Hematopoietic multipotent progenitor cell treated with erythropoietin and hydrocortisone succinate and interleukin-3 and kit ligand, for 15 days (in vitro differentiated cells): ENCODE measurements at places on chromosomes 16 and 17.

- no peak for DNase-seq
Observed at GRCh38 chr16:69732101-69732500, 5.7 kb upstream of the NQO1 start.

DNA sequence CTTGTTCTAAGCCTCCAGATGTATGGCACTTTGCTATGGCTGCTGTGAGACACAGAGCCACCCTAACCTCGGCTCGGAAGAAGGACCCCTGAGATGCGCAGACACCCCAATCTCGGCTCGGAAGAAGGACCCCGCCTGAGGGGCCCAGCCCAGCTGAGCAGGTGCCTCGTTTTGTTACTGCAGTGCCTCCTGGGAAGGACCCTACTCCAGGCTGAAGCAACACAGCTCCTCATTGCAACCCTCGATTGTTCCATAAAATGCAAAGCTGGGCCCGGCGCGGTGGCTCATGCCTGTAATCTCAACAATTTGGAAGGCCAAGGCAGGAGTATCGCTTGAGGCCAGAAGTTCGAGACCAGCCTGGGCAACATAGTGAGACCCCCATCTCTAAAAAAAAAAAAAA is 61.3 kb downstream of the C16orf95 start:
- no peak for DNase-seq

GRCh38 chr16:85522308-85522841 is 90.7 kb upstream of the GSE1 start:
- DNase-seq, result no peak

GRCh38 chr16:80875616-80876015 is 71.2 kb upstream of the CDYL2 start:
- no peak for DNase-seq

DNA sequence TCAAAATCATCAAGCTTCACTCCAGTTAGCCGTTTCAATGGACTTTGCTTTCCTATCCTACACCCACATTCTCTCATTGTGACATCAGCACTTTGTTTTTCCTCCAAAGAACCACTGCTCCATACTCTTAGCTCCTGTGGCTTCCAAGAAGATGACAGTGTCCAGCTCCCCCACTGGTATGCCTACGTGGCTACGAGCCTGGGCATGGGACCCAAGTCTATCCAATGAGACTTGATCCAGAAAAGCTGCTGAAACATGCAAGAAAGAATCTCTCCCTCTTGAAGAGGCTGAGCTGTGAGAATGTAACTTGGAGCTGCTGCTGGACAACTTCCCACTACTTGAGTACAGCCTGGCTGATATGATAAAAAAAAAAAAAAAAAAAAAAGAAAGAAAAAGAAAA is 9.4 kb downstream of the TOX3 start:
- no peak for DNase-seq

DNA sequence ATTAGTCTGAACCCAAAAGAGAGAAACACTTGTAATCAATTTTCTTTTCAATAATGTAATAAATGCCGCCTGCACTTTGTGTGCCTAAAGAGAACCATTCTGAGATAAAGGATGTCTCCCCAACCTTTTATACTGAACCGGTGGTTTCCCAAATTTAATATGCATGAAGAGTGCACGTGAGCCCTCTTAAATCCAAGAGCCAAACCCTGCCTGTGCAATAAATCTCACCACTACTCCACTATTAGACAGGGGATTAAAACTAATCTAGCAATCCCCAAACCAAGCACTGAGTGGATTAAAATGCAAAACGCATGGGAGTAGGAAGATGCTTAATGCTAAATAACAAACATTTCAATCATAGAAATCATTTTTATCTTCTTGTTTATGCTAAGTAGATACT is 351.0 kb upstream of the PSMD7 start:
- no peak for DNase-seq

GRCh38 chr17:47190770-47191169 is 1.7 kb upstream of the CDC27 start:
- DNase-seq, result no peak

DNA sequence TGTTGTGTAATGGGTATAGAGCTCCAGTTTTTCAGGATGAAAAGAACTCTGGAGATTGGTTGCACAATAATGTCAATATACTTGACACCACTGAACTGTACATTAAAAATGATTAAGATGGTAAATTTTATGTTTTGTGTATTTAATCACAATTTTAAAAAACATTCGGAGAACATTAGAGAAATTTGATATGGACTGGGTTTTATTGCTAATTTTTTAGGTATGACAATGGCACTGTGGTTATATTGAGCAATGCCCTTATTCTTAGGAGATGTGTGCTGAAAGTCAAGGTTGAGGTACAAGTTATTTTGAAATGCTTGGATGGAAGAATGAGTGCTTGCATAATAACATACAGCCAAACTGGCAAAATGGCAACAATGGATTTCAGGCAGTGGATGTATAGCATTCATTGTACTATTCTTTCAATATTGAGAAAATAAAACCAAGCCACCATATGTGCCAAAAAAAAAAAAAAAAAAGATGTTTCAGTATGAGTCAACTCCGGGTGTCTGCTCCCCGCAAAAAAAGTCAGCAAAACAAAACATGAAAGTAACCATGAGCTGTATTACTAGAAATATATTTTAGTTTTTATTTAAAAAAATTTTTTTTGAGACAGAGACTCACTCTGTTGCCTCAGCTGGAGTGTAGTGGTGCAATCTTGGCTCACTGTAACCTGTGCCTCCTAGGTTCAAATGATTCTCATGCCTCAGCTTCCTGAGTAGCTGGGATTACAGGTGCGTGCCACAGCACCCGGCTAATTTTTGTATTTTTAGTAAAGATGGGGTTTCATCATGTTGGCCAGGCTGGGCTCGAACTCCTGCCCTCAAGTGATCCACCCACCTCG is 19.8 kb downstream of the HOXB1 start:
- no peak for DNase-seq

- DNase-seq, result no peak
Observed at GRCh38 chr16:87966685-87967185, 15.5 kb downstream of the BANP start.

DNA sequence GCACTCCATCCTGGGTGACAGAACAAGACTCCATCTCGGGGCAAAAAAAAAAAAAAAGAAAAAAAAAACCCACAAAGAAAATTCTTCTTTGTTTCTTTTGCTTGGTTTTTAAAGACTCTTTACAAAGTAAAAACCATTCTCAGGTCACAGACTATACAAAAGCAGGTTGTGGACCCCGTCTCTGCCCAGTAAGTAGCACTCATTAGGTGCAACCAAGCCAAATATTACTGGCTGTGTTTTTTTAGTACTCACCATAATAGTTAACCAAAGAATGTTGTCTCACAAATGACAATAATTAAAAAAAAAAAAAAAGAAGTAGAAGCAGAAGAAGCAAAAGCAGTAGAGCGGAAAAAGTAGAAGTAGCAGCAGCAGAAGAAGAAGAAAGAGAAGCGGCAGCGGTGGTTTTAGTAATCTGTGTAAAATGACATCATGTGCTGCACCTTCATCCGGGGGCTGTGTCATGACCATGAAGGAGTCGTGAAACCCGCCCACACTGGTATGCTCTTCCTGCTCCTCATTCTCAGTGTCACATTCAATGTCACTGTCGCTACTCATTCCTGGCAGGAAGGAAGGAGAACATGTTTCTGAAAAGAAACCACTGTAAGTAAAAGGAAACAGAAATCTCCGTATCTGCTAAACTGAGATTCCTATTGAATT is 105.4 kb downstream of the TRIM37 start:
- DNase-seq, result no peak

DNA sequence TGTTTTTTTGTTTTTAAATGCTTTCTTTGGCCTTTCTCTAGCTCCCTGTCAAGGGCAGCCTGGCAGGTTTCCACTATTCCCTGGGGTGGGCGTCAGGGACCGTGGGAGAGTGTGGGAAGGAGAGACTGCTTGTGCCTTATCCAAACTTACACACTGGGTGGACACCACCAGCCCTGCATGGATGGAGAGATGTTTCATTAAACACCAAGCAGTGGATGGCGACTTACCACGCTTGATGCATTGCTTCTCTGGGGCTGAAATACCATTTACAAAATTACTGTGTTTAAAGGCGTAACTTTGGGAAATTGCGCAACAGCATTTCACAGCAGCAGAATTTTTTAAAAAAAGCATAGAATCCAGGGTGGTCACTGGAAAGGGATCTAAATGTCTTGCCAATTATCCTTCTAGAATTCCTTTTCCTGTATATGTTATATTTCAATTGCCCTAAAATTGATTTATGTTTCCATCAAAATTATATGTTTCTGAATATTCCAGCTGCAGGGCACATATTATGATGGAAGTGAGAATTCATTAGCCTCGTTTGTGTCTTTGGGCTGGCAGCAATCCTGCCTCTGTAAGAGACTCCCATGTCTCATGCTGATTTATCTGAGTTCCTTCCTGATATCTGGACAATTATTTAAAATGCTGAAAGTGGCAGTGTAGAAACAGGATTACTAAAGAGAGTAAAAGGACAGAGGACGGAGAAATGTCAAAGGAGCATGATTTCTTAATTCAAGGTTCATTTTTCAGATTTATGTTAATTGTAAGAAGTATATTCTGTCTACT is 247.3 kb downstream of the GRIN2A start:
- DNase-seq, result no peak

- no peak for DNase-seq
Observed at GRCh38 chr16:72921106-72921505, 126.8 kb downstream of the ZFHX3 start.

GRCh38 chr16:1066584-1067172 is 5.9 kb upstream of the SSTR5 start:
- no peak for DNase-seq

- DNase-seq, result no peak
Observed at GRCh38 chr17:33202021-33202420, 91.1 kb downstream of the ASIC2 start.

DNA sequence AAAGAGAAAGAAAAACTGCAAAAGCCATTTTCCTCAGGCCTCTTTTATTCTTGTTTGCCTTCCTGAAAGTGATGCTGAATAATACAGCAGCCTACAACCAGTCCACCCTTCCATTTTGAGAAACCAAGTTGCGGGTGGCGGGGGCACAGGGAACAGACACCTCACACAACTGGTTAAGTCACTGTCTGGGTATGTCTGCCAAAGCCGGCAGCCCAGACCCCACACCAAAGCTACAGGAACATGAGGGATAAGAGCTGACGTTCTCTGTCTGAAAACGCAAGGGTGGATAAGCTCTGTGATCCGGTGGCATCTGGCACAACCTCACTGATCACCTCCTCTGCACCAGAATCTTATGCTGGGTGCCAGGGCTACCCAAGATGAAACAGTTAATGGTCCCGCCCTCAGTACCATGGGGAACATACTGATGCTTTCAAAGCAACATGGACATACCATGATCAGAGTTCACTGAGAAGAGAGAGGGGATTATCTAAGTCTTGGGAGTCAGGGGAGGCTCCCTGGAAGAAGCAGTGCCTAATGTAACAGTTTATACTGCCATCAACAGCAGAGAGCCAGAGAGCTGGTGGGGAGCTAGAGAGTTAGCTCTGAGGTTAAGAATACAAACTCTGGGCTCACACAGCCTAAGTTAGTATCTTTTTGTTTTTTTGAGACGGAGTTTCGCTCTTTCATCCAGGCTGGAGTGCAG is 53.5 kb downstream of the ERCC4 start:
- DNase-seq, result no peak

- peak; percentile 65 for DNase-seq
Observed at GRCh38 chr17:3843935-3844516, 2.0 kb downstream of the NCBP3 start.

- no peak for DNase-seq
Observed at GRCh38 chr17:55325406-55325805, 60.6 kb downstream of the HLF start.

GRCh38 chr16:50395763-50396710 is 27.2 kb upstream of the BRD7 start:
- DNase-seq, result no peak

DNA sequence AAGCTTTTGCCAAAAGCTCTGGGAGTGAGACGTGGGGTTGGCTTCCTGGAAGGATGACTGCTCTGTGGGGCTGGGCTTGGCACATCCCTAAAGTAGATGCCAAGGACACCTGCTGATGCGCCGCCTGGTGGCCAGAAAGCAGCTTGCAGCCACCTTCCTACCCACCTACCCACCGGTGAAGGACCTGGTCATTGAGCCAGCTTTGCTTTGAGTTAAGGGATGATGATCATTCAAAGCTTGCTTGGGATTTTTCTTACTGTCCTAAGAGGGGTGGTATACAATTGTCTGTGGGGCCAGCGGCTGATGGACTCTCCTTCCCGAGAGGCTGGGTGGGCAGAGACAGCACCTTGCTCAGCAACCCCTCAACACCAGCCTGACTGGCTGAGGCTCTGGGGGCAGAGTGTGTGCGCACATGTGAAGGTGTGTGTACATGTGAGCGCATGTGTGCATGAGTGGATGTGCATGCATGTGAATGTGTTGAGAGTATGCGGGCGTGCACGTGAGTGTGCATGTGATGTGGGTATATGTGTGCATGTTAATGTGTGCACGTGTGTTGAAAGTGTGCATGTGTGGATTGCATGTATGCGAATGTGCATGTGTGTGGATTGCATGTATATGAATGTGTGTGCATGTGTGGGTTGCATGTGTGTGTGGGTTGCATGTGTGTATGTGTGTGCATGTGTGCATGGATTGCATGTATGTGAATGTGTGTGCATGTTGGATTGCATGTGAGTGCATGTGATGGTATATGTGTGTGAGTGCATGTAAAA is 18.6 kb downstream of the C1QTNF1 start:
- DNase-seq, result peak; percentile 54

GRCh38 chr17:56851008-56851407 is 17.1 kb downstream of the DGKE start:
- DNase-seq, result no peak

DNA sequence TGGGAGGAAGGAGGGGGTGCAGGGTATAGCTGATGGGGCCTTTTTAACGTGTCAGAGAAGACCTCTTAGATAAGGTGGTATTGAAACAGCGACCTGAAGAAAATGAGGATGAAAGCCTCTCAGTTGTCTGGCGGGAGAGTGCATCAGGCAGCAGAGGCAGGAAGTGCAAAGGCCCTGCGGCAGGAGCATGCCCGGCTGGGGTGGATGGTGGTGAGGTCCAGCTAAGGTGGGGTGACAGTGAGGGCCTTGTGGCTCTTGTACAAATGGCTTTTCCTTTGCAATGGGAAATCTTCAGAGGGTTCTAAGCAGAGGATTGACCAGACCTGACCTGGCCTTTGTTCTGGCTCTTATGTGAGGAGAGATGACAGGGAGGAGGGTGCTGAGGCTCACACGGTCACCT is 11.4 kb downstream of the MMP15 start:
- no peak for DNase-seq

DNA sequence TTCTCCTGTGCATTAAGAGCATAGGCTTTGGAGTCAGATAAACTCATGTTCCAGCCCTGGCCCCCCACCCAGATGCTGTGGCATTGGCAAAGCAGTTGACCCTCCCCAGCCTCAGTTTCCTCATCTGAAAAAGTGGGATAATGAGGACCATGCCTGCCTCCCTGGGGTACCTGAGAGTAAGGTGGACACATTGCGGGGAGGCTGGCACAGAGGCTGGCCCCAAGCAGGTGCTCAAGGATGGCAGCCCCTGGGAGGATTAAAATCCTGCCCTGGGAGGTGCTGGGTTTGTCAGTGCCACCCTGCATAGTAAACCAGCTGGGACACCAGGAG is 11.8 kb downstream of the ENPP7 start:
- no peak for DNase-seq

DNA sequence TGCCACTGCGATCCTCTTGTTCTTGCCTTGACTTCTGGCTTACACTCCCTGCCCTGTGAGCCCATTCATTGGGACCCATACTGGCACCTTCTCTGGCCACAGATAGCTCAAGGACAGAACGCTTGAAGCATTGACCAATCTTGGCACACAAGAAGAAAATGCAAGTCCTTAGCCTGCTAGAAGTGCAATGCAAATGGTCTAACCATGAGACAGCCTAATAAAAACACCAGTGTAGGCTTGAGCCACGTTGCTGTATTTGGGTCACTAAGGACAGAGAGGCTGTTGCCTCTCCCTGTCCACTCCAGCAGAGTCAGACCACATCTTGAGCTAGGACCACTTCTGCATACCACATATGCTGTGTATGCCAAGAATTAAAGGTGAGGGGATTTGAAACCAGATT is 41.2 kb upstream of the HLF start:
- no peak for DNase-seq
